Bronchial epithelial cell (primary cell): ENCODE measurements at places on chromosomes 2 and 18. TPM values are rescaled to one million over a fixed set of nuclear protein-coding genes. Genes with fewer than 3 reads are reported as not detected.

DNA sequence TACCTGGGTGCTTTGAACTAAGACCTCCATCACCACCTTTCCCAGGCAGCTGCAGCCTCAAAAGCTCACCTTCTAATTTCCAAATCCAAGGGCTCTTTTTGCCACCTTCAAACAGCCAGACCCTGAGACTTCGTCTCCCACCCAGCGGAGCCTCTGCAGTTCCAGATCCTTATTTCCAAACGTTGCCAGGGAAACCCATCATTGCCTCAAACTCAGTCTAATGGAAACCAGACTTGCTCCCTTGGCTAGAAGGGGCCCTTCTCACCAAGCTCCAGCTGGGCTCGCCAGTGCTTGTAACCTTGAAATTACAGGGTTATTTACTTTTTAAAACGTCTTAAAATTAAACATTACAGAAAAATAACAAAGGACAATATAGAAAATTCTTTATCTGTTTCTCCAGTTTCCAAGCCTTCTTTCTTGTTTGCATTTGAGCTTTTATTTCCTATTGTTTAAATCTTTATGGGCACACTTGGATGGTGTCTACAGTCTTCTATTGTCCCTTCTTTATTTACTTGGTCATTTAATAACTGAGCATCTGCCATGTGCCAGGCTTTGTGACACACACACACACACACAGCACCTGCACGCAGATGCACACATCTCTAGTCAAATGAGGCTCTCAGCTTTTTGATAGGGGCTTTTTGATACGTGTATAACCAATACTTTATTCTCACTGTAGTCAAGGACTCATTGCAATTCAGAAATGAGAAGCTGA lies 36.1 kb downstream of the TRPM8 start:
- DNase-seq = no peak

DNA sequence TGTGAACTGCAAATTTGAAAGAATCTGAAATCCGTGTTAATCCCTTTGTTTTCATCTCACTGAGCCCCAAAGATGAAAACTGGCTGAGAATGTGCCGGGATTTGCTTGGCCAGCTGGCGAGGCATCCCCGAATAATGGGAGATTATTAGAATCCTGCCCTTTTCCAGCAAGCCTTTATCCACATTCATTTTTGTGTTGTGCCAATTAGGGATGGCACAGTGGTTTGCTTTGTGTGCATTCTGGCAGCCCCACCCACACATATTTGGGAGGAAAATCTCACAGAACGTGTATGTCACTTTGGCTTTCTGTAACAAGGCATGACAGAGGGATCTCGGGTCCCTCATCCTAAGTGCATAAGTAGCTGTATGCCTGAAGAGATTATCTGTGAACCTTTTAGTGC lies 405.8 kb upstream of the FAM98A start:
- DNase-seq = no peak

DNA sequence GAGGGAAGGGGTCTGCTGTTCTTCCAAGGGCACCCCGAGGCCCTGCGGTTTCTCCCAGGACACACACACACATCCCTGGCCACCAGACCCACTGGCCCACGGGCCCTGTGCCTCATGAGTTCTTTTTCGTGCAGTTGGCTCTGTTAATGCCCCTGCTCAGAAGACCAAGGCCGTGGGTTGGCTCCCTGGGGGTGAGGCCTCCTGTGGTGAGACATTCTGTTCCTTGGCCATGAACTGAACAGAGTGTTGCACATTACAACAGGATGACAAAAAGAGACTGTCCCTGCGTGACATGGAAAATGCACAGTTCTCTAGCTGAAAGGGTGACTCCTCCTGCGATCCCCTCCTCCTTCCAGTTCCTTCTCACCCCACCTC lies 30.7 kb downstream of the SH2D6 start:
- no peak for DNase-seq

The ZNF521 gene
- 0.53 TPM in 1 of 2 replicates, not detected in the other for total RNA-seq

The KLHL41 gene
- total RNA-seq = under 0.01 TPM in 1 of 2 replicates, not detected in the other

GRCh38 chr18:31658670-31659575 lies 25.5 kb downstream of the B4GALT6 start:
- DNase-seq = no peak

- DNase-seq = no peak
Measured at GRCh38 chr18:11883153-11883552, 25.0 kb downstream of the MPPE1 start.

DNA sequence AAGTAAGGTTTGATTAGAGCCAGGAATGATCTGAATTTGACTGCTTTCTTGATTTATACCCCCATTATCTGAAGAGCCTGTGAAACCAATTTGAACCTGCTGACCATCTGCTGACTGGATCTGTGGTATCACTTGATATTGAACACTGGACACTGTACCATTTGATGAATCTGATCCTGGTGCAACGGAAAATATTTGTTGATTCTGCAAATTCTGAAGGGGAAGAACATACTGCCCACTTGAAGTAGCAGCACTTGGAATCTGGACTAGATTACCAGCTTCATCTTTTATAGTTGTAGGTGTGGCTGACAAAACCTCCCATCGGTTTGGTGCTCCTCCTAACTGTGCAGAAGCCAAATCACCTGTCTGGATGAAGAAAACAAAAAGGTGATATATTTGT lies 9.3 kb downstream of the SP3 start:
- DNase-seq = no peak

DNA sequence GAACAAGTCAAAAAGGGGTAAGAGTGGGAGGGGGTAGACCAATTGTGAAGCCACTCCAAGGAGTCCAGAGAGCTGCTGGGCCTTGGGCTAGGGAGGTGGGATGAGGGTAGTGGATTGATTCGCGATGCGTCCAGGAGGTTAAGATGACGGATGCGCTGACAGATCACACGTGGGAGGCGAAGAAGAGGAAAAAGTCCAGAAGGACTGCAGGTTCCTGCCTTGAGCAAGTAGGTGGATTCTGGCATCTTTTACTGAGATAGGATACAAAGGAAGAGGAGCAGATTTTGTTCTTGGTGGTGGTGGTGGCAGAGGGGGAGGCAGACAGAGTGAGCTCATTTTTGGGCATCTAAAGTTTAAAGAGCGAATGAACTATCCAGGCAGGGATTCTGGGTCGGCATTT lies 76.5 kb downstream of the KCTD1 start:
- no peak for DNase-seq

The POTEC gene
- total RNA-seq = under 0.01 TPM in 1 of 2 replicates, not detected in the other

DNA sequence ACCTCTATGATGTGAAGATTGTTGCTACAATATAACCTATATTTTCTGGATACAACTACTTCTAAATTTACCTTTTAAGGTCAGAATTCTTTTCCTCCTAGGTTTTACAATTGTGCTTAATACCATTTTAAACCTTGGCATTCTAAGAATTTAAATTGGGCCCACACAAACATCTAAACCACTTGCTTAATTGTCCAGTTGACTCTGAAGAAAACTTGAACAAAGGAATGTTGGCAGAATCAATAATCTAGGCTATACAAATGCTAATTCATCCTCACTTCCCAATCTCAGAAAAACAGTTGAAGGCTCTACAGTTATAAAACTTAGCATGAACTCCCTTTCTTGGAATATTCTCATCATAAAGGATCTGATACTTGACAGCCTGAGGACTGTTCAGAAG lies 84.3 kb downstream of the RPRM start:
- DNase-seq = no peak

DNA sequence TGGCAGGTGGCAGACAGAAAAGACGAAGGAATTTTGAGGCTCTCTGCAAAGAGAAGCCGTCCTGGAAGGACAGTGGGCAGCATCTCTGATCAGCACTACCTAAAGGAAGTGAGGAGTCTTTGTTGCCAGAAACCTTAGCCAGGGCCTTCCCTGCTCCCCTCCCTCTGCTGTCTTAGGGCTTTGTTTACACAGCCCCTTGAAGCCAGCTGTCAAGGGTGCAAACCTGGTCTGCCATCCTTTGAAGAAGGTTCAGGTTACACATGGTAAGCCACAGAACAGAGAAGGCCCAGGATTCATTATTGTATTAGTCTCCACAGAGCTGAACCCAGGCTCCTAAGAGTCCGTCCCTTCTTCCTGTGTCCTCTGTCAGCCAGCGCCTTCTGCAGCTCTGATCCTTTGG lies 356.7 kb downstream of the TGIF1 start:
- no peak for DNase-seq

DNA sequence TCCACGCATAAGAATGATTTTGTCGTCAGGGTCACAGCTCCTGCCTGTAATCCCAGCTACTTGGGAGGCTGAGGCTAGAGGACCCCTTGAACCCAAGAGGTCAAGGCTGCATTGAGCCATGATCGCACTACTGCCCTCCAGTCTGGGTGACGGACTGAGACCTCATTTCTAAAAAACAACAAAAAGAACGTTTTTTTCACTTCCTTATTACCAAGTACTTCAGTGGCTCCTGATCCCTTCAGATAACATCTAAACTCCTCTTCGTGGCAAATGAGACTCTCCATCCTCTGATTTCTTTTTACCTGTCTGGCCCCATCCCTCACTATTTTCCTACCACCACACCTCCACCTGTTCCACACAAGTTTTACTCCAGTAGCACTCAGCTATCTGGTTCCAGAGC lies 105.4 kb upstream of the TLK1 start:
- no peak for DNase-seq

- DNase-seq = no peak
Measured at GRCh38 chr2:230942920-230943896, 18.2 kb upstream of the GPR55 start.

DNA sequence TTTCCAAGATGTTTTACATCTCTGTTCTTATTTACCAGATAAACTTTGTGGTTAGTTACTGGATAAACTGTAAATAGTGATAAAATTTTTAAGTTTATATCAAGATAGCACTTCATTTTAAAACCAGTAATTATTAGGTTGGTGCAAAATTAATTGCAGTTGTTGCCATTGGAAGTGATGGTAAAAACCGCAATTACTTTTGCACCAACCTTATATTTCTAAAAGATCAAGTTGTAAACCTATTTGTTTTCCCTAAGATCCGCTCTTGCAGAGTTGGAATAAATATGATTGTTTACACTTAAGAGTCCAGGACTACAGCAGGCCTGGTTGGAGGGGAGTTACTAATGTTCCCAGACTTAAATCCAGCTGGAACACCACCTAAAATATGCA lies 479 bp upstream of the AOX1 start:
- no peak for DNase-seq

The RAB6C gene
- under 0.01 TPM in 1 of 2 replicates, not detected in the other for total RNA-seq

The DTNA gene
- total RNA-seq = 1.6 and 1.9 TPM in 2 replicates

- no peak for DNase-seq
Measured at GRCh38 chr2:20242727-20243377, 17.9 kb upstream of the SDC1 start.

The SLC39A10 gene
- total RNA-seq = 5.0 and 13.4 TPM in 2 replicates

The ACKR3 gene
- 17.9 and 22.0 TPM in 2 replicates for total RNA-seq

- DNase-seq = no peak
Measured at GRCh38 chr2:47528874-47529273, 125.9 kb downstream of the MSH2 start.

The GALM gene
- total RNA-seq = 1.6 and 2.0 TPM in 2 replicates

DNA sequence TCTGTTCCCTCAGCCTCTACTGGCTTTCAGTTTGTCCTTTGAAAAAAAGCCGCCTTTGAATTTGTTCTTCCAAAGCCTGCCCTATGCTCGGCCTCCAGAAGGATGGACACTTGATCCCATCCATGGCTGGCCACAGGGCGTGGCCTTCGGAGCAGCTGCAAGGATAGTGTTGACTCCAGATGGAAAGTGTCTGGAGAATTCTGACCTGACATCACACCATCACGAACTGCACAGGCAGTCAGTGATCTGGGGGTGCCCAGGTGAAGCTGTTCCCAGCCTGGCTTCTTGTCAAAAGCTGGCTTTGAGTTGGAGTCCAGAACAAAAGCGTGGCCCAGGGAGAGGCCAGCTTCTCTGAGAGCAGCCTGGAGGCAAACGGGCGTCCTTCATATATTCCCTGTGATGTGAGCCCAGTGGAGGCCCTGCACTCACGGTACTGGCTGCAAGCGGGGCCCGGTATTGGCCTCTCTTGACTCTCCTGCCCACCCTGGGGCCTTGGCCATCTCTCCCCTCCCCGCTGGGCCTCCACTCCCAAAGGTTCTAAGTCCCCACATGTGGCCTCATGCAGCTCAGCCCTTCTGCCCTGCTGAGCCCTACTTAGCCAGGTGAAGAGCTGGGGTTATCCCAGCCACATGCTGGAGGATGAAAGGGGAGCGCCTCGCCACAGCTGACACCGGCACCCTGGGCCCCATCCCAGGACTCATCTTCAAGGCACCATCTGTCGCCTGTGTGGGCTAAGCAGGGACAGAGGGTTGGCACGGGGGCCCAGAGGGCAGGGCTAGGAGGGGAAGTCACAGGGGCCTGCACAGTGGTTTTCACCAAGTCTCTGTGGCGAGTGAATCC lies 20.4 kb upstream of the ATOH8 start:
- DNase-seq = no peak

DNA sequence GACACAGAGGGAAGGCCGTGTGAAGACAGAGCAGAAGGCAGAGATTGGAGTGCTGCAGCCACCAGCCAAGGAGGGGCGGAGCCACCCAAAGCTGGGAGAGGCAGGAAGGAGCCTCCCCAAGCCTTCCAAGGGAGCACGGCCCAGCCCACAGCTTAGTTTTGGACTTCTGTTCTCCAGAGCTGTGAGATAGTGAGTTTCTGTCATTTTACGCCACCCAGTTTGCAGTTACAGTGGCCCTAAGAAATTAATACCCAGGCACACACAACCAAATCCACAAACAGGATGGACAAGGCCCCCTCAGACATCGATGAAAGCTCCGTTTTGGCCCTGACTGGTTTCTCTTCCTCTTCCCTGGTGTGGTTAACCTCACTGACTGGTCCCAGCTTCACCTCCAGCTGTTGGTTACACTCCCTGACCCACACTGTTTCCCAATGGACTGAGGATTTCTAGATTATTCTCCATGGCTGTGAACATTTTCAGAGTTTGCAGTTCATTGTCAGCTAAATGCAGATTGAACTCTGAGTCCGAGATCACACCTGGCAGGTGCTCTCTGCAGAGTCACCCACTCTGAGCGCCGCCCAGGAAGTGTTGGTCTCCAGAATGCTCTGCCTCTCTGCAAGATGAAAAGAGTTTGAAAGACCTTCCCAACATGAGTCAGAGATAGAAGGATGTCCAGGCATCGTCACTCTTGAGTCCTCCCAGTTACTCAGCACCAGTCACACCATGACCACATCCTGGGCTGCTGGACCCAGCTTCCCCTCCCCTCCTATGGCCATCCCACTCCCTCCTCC lies 100.2 kb downstream of the TWIST2 start:
- peak; percentile 98 for DNase-seq

GRCh38 chr2:26008851-26009566 lies 24.9 kb upstream of the RAB10 start:
- DNase-seq = peak; percentile 100

DNA sequence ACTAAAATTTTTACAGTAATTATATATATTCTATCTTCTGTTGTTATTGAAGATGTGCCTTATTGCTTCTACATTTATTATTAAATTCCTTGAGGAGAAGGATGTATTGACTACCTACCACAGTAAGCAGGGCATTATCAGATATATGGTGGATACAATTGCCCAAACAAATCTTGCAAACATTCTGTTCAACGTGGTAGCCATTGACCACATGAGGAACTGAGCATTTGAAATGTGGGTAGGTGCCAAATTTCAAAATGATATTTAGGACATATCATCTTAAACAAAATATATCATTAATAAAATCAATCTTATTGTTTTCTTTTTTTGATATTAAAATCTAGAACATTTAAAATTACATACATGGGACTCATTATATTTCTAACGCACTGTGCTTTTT lies 11.1 kb downstream of the SCN3A start:
- DNase-seq = no peak
